Left renal cortex interstitium (tissue), 4 donors: ENCODE measurements at places on chromosomes 6 and 20. TPM values are rescaled to one million over a fixed set of nuclear protein-coding genes. Genes with fewer than 3 reads are reported as not detected.

The DNAH8 gene
- polyA plus RNA-seq, result 0.35 TPM

The MRAP2 gene
- 3.2 TPM for polyA plus RNA-seq

The MATN4 gene
- polyA plus RNA-seq, result 0.40 TPM

The GTSF1L gene
- polyA plus RNA-seq, result not detected

The PRR18 gene
- polyA plus RNA-seq, result 0.14 TPM

DNA sequence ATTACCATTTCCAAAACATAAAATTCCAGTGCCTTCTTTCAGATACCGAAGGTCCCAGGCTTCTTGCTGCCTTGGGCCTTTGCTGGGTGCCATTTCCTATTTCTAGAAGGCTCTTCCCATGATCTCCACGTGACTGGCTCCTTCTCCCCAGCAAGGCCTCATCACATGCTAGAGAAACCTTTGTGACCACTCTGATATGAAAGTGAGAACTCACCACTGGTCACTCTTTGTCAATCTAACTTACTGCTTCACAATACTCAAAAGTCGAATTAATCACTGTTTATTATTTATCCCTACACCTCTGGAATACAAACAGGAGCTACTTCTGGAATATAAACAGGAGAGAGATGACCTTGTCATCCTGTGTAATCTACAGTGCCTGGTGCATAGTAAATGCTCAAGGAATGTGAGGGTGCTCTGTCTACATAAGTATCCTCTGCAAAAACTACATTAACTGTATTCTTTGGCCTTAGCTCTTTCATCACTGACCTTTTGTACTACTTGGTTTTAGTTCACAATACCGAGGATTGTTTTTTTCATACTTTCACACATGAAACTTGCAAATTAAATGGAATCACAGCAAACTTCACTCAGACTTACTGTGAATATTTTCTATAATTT lies 1.6 kb downstream of the STX7 start:
- DNase-seq, result no peak

DNA sequence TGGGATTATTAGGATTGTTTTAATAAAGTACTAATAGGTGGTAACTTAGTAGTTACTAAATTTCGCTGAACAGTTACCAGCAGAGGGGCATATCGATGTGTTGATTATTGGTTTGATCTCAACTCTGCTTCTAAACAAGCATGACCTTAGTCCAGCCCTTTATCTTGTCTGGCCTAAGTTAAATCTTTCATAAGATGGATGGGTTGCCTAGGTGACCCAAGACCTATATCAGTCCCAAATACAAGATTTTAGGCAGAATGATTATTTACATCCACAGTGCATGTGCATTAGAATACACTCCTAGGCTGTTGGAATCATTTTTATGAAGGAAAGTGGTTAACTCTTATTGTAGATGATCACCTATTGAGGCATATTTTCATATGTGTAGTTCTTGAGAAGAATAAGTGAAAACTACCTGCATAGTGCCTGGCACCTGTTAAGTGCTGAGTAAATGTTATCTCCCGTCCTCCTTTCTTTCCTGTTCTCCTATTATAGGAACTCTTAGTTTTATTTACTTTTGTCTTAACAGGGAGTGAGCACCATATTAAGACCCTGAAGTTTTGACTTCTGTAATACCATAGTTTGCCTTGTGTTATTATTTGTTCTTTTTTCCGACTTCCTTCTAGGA lies 1.1 kb downstream of the HSF2 start:
- DNase-seq, result no peak

GRCh38 chr6:112618849-112619248 lies 271.7 kb downstream of the RFPL4B start:
- DNase-seq, result no peak

DNA sequence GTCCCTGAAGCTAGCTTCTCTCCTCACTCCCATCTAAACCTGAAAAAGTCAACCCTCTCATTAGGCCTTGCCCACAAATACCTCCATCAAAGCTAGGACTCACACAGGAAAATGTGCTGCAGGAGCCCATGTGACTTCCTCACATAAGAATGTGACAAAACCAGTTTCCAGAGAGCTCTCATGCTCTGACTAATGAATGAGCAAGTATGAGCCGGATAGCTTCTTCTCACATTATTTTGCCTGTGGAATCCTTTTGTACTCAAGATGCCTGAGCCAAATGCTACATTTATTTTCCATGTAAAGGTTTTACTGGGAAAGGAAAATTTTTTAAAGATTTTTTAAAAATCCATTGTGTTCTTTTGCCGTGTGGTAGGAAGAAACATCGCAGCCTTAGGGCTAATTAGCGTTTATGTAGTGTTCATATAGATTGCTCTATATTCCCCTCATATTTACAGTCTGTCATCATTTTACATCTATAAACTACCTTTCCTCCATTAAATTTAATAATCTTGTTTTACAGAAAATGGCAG lies 68.6 kb upstream of the CCN6 start:
- DNase-seq, result no peak

GRCh38 chr20:36744764-36745191 lies 1.1 kb downstream of the NDRG3 start:
- no peak for DNase-seq

DNA sequence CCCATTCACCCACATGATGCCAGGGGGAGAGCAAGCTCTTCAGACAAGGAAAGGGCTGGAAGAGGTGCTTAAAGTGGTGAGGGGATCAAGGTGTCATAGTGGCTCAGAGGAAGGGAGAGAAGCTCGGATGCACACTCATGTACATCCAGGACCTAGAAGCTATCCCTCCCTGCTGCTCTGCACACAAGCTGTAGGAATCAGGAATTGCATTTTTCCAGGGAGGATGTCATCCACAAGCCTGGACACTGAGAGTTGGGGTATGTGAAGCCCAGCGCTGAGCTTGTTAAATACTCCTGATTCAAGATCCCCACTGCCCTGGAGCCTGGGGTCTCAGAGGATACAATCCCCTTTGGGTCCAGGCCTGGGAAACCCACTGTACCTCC lies 85.8 kb upstream of the CCDC167 start:
- no peak for DNase-seq

DNA sequence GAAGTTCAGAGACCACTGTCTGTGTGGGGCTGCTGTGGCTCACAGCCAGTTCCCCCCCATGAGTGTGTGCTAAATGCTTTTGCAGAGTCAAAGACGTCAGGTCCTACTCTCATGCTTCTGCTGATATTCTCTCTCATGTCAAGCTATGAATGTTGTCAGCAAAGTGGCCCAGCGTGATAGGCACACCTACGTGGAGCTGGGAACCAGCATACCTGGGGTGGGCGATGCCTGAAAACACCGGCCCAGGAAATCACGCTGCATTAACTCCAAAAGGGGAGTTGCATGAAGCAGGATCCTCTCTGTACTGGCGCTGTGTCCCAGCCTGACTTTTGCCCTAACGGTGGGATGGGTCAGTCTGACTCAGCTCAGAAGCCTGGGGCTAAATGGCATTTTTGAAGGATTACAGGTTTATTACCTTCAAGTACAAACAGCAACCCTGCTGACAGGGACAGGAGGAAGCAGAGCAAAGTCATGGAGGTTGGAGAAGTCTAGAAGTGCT lies 9.0 kb upstream of the MRPS10 start:
- DNase-seq, result no peak
